ENCODE measurements at places on chromosomes 13 and 19.
A peak's percentile ranks its signal among the peaks of the same experiment; 100 is the strongest.

- no peak for DNase-seq
These were observed 41.1 kb downstream of the B3GLCT start for GRCh38 chr13:31240921-31241320.

GRCh38 chr19:10852098-10852800 is 4.0 kb downstream of the C19orf38 start:
- DNase-seq, result peak; percentile 48

DNA sequence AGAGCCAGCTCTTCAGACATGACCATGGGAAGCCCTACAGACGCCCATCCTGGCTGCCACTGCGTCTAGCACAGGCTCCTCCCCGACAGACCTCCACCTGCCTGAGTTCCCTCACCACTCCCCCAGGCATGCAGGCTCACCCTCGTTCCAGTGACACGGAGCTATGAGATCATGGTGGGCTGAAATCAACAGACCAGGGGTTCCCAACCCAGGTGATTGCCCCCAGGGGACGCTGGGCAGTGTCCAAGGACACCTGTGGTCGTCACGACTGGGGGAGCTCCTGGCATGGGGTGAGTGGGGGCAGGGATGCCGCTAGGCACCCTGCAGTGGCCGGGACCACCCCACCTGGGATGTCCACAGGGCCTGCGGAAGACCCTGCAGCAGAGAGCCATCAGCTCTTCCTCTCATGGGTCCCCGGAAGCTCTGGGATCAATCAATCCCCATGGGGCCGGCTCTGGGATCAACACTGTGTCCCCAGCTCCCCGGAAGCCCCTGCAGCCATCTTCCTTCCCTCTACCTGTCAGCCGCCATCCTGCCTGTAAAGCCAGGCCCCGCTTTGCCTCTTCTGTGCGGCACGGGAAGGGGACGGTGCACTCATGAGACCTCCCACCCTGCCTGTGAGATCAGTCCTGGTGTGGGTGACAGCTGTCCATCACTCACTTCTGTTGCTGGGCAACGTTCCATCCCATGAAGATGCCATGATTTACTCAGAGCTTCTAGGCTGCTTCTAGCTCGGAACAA is 12.8 kb upstream of the MADCAM1 start:
- no peak for DNase-seq

- DNase-seq, result peak; percentile 25
These were observed 75.9 kb upstream of the RNF113B start for GRCh38 chr13:98252931-98253470.

DNA sequence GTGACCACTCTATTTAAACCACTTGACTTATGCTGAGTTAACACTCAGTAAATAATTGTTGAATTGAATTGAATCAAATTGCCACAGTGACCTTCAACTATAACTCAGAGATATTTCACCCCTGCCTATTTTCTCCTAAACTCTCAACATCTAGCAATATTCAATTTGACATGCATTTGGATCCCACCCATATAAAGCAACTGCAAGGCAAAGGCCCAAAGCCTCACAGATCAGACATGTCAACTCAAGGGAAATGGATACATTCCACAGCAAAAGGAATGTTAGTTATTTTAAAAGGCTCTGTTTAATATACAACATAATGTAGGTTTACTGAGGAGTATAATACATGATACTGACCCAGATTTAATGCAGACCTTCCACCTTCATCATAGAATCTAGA is 107.4 kb downstream of the KCTD12 start:
- DNase-seq, result no peak

DNA sequence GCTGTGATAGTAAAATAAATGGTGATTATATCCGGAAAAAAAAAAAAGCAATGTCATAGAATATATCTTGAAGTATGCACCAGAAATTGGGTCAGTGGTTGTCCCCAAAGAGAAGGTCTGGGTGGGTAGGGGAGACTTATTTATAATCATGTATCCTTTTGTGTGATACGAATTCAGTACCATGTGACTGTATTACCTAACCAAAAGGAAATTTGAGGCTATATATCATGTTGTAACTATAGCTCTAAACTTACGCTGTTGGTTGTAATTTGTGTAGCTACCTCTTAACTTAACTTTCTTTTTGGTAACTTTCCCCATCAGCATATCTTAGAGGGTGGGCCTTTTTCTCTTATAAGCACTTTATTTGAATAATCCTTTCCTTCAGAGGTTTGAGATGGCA is 25.2 kb upstream of the KCTD4 start:
- no peak for DNase-seq

DNA sequence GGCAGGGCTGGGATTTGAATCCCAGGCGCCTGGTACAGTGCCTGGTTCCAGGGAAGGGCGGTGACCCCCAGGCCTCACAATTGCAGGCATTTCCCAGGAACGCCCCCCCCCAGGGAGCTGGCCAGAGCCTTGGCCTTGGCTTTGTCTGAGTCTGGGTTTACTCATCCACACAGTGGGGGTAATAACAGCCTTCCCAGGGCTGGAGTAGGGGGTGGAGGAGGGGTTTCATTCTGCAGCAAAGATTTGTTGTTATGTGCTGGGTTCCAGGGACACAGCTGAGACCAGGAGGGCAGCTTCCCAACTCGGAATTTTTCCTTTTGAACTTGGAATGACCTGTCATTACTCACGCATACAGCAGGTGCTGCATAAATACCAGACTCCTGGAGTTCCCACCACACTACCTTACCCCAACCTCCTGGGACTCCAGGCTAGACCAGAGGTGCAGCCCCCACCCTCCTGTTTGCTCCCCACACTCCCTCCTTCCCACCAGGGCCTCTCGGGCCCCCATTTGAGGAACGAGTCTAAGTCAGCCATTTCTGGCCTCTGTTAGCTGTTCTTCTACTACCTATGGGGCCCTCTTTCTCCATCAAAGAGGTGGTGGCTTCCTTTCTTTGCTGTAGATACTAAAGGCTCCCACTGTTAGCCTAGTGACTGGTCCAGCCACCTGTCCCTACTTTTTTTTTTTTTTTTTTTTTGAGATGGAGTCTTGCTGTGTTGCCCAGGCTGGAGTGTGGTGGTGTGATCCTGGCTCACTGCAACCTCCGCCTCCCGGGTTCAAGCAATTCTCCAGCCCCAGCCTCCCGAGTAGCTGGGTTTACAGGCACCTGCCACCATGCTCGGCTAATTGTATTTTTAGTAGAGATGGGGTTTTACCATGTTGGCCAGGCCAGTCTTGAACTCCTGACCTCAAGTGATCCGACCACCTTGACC is 1.6 kb upstream of the ADAMTS10 start:
- DNase-seq, result no peak

DNA sequence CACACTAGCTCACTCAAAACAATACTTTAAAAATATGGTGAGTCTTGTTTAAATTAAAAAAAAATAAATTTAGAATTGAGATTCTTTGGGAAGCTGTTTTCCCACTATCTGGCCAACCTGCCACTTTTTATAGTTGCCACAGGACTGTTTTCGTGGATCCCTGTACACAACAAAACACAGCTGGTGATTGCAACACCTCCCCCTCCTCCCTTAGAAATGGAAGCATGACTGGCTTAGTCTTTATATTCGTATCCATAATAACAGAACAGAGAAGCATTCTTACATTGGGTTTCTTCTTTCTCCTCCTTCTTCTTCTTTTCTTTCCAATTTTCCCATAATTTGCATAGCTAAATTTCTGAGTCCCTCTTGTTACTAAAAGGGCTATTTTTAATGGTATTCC is 79.5 kb upstream of the GJB6 start:
- DNase-seq, result no peak

DNA sequence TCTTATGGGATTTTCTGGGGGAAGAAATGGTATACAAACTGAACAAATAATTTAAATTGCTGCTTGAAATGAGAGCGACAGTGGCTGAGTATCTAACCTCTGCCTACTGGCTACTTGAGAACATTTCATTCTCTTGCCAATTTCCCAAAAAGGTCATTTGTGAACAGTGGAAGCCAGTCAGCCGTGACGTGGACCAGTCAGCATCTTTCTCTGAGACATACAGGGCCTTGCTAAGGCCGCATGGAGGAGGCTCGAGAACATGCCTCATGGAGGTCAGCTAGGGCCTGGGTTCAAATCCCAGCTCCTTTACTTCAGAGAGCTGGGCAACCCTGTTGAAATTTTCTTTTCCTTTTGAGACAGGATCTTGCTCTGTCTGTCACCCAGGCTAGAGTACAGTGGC is 20.3 kb downstream of the ZC3H4 start:
- DNase-seq, result no peak

DNA sequence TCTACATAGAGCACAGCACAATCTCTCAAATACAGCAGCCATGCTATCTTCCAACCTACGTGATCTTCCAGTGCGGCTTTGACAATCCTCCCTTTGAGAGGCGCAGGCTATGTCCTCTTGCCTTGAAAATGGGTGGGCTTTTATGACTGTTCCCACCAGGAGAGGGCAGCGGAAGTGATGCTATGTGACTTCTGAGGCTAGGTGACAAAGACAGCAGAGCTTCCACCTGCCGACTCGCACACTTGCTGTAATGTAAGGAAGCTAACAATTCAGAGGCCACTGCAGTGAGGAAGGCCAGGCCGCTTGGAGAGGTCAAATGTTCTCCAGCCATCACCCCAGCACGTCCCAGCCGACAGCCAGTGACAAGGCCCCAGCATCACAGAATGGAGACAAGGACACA is 65.8 kb downstream of the MRPL57 start:
- DNase-seq, result no peak

GRCh38 chr13:40999416-40999815 is 19.7 kb downstream of the ELF1 start:
- DNase-seq, result no peak

DNA sequence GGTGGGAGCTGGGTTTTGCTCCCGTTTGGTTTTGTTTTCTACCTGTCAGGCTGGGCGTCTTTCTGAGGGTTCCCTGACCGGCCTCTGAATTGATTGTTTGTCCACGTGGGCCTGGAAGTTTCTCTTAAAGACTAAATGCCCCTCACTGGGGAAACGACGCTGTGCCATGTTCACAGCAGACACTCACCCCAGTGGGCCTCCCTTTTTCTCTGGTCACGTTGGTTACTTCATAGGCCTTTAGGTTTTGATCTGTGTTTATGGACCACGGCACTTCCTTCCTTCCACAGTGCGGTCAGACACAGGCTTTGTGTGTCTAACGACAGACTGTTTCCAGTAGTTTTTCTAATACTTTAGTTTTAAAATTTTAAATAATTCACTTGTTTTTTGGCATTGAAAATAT is 20.1 kb upstream of the NDUFS7 start:
- DNase-seq, result no peak

- DNase-seq, result no peak
These were observed 36.2 kb upstream of the GARRE1 start for GRCh38 chr19:34217952-34218817.

- DNase-seq, result no peak
These were observed 48.4 kb downstream of the CAB39L start for GRCh38 chr13:49395451-49395865.

- no peak for DNase-seq
These were observed 64.2 kb downstream of the CRYL1 start for GRCh38 chr13:20461481-20461859.

GRCh38 chr19:764301-764700 is 13.4 kb downstream of the MISP start:
- DNase-seq, result no peak

GRCh38 chr13:34901572-34901971 is 40.5 kb upstream of the NBEA start:
- DNase-seq, result no peak

DNA sequence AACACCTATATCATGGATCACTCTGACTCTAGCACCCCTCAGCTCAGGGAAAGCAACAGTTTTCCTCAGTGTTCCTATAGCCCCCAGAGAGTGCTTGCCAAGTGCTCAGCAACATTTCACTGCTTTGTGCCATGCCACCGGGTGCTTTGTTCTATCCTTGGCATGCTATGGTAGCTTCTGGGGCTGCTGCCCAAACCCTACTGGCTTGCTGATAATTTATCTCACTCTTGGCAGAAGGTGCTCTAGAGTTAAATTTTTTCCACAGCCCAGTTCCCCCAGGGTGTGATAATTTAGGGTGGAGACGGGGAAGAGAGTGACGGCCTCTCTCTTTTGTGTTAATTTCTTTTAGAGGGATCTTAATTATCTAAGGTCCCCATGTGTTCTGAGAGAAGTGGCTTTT is 12.6 kb upstream of the CSNK1A1L start:
- no peak for DNase-seq

DNA sequence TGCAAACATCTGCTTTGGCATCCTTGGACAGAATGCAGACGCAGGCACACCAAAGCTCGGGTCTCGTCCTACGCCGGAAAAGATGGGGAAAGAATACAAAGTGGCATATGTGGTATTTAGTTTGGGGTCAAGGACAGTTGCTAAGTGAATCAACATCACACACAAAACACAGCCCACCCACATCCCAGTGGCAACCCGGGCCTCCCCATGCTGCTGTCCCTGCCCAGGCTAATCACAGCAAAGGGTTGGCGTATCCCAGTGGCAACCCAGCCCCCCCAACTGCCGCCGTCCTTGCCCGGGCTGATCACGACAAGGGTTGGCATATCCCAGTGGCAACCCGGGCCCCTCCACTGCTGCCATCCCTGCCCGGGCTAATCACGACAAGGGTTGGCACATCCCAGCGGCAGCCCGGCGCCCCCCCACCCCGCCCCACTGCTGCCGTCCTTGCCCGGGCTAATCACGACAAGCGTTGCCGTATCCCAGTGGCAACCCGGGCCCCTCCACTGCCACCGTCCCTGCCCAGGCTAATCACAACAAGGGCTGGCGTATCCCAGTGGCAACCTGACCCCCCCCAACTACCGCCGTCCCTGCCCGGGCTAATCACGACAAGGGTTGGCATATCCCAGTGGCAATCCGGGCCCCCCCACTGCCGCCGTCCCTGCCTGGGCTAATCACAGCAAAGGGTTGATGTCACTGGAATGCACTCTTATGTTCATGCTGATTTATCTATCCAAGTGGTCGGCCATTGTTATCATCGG is 167.8 kb upstream of the SOX1 start:
- no peak for DNase-seq

- DNase-seq, result no peak
These were observed 6.1 kb upstream of the ARRDC2 start for GRCh38 chr19:18001777-18002345.

DNA sequence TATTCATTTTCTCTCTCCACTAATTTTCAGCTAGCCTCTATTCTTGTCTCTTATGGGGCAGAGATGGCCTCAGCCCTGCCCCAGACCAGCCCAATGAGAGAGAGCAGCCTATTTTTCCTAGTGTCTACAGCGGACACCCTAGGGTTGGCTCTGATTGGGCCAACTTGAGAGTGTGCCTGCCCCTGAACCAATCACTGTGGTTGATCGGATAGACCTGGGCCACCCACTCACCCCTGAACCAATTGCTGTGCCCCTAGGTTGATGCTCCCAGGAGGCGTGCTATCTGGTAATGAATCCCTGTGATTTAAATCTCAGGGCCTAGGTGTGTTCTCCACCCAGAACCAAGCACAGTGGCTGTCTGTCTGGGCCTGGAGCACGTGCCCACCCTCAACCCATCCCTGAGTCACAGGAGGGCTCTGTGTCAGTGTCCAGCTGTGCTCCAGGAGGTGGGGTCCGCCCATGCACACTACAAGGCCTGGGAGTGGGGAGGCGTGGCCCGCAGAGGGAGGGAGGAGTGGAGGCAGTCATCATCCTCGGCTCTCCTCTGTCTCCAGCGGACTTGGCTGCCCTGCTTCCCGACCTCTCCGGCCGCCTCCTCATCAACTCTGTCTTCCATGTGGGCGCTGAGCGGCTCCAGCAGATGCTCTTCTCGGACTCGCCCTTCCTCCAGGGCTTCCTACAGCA is 14.9 kb upstream of the SCN1B start:
- DNase-seq, result no peak

- no peak for DNase-seq
These were observed 1.1 kb downstream of the FPR1 start for GRCh38 chr19:51750400-51751094.

GRCh38 chr19:11451327-11451870 is 16.0 kb downstream of the PRKCSH start:
- DNase-seq, result no peak

- DNase-seq, result no peak
These were observed 13.3 kb downstream of the EFNB2 start for GRCh38 chr13:106522112-106522705.

GRCh38 chr19:54152267-54152666 is 7.3 kb downstream of the LENG1 start:
- DNase-seq, result no peak
